ENCODE measurements at places on chromosomes 5 and 9.

- DNase-seq: no peak
Measured at GRCh38 chr5:118371973-118372831, 616.1 kb downstream of the DTWD2 start.

- DNase-seq: no peak
Measured at GRCh38 chr9:106878934-106879333, 16.0 kb downstream of the ZNF462 start.

- DNase-seq: no peak
Measured at GRCh38 chr9:132894346-132894745, 15.6 kb downstream of the SPACA9 start.

DNA sequence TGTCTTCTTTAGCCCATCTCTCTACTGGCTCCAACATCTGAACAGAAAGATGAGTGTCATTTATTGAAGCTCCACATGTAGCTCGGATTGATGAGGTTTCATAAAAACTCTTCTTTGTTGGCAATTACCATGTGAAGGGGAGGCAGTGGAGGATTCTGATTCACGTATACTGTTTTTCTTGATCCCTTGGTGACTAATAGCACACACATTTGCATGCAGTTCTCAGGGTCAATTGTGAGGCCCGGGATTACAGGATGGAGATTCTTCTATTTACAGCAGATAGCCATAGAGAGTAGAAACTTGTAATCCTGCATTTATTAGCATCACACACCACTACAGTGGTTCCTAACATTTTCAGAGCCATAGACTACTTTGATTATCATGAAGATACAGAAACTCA lies 133.2 kb upstream of the MARCHF11 start:
- no peak for DNase-seq

- no peak for DNase-seq
Measured at GRCh38 chr9:131282688-131283422, 6.5 kb upstream of the FAM78A start.

DNA sequence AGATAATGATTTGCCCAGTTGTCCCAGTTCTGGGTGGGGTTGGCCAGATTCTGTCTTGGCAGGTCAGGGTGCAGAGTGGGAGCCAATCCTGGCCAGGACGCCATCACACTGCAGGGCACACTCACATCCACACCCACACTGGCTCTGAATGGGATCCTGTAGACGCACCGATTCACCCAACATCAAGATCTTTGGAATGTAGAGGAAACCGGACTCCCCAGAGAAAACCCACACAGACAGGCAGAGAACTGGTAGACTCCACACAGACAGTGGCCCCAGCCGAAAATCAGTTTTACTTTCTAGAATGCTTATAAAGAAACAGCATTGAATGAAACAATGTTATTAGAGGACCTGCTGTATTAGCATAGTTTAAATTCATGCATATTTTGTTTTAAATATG lies 343.1 kb upstream of the DAB2 start:
- DNase-seq: no peak

DNA sequence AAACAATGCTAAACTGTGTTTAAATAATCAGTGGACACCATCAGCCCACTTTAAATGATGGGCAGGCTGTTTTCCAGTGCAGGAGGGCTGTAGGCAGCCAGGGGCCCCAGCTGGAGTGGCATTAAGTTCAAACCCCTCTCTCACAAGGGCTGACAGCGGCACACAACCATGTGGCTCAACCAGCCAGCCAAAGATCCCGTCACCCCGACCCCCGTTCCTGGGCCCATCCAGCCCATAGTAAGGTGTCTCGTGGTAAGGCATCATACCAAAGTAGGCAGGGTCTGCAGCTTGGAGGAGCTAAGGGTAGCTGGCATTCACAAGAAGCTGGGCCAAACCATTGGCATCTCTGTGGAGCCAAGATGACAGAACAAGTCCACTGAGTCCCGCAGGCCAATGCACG lies 24.9 kb downstream of the BTNL9 start:
- no peak for DNase-seq

DNA sequence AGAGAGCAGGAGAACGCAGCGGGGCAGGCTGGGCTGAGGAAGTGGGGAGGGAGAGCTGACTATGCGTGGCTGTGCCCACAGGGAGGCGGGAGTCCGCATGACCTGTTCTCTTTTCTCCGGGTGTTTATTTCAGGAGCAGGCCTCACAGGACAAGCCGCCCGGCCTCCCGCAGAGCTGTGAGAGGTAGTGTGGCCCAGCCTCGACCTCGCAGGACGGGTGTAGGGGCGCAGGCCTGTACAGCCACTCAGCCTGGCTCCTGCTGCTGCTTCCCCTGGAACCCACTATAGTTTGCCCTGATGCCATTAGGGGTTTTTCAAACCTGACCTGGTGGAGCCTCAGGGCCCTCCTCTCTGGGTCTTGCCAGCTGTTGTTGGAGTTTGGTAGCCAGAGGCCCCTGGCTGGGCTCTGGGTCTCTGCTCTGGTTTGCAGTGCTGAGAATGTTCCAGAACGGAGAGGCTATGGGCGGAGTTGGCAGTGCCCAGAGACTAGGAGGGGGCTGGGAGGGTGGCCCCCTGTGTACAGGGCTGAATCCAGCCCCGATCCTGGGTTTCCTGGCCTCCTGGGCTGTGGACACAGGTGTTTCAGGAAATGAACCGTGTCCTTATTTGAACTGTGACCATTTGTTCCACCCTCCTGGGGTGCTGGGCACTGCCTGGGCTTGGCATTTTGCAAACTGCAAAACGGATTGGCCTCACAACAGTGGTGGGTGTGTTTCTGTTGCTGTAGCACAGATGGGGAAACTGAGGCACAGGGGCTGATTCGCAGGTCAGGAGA lies 78.8 kb downstream of the WNK2 start:
- no peak for DNase-seq

GRCh38 chr9:76526026-76526425 lies 67.0 kb downstream of the GCNT1 start:
- no peak for DNase-seq

GRCh38 chr9:68728731-68729130 lies 23.7 kb downstream of the PIP5K1B start:
- DNase-seq: no peak

DNA sequence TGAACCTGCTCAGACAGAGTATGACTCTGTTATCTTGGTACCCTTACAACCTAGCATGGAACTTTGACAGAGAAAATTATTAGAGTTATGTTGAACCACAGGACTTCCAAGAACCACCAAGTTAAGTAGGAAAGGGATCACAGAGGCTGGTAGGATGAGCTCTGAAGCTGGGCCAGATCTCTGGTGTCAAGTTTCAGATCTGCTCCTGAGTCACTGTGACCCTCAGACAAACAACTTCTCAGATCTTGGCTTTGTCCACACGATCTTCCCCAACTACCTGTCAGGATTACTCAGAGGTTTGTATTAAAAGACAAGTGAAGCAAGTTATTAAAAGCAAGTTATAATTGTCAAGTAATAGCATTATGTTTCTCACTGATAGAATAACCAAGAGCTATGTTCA lies 189.0 kb downstream of the SEC61B start:
- no peak for DNase-seq

- no peak for DNase-seq
Measured at GRCh38 chr9:130857864-130858738, 23.0 kb downstream of the ABL1 start.

GRCh38 chr5:62506659-62507460 lies 71.8 kb upstream of the LRRC70 start:
- DNase-seq: no peak

GRCh38 chr5:122192497-122193496 lies 63.5 kb downstream of the ZNF474 start:
- no peak for DNase-seq

DNA sequence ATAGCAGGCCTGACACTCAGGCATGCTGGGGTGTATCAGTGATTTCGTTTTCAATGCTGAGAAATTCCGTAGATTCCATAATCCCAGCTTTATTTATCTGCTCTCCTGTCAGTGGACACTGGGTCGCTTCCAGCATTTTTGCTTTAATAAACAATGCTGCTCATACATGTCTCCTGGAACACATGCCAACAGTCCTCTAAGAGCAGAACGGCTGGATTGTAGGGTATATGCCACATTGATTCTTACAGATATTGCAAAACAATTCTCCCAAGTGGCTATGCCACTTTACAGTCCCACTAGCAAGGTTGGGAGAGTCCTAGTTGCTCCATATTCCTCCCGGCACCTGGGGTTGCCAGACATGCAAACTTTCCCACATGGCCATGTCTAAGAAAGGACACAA lies 81.9 kb downstream of the RAPGEF1 start:
- no peak for DNase-seq

- no peak for DNase-seq
Measured at GRCh38 chr5:61440596-61440995, 108.5 kb downstream of the ZSWIM6 start.

DNA sequence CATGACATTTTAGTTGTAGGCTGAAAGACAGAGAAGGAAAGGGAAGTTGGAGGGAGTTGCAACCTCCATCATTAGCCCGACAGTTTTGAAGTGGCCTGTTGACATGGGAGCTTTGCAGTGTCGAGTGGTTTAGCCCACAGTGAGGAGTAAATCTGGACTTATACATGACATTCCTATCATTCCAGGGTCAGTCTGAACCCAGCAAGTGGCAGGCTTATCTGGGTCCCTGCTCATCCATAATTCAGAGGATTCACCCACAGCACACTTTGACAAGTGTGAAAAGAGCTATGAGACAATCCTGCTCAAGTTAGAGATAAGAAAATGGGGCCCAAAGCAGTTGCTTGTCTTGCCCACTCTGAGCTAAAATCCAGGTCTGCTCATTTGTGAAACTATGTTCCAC lies 8.4 kb upstream of the TNC start:
- no peak for DNase-seq

DNA sequence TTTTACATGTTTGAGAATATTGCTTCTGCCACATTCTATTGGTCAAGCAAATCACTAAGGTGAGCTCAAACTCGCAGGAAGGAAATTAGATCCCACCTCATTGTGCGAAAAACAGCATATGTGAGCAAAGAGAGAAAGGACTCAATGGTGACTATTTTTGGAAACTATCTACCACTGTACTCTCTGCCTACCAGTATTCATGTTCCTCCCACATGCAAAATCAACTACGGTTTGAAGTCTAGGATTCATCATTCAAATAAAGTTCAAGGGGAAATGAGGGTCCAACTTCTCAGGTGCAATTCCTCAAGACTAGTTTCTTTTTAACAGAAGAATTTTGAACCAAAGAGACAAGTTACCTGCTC lies 60.6 kb downstream of the FAM174A start:
- DNase-seq: no peak

DNA sequence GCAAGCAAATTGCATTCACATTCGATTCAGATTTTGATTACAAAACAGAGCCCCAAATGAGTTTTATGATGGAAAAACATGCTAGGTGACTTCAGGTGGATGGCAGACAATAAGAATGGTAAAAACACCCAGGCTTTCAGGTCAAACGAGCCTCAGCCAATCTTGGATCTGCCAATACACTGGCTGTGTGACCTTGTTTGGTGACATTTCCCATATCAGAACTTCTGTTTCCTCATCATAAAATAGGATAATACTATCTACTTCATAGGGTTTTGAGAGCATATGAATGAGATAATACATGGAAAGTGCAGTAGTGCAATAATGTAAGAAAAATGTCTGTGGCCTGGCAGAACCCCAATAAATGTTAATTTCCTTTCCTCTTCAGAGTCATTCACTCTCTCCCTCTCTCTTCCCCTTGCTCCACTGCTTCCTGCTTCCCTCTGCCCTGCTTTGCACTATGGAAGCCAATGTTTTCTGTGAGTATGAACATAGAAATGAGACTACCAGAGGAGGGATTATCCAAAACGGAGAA lies 54.7 kb downstream of the SH3RF2 start:
- no peak for DNase-seq

- no peak for DNase-seq
Measured at GRCh38 chr5:118775790-118776499, 212.4 kb downstream of the DTWD2 start.

GRCh38 chr9:107059220-107059619 lies 196.3 kb downstream of the ZNF462 start:
- DNase-seq: no peak

- no peak for DNase-seq
Measured at GRCh38 chr5:102737161-102737560, 17.9 kb upstream of the PAM start.

DNA sequence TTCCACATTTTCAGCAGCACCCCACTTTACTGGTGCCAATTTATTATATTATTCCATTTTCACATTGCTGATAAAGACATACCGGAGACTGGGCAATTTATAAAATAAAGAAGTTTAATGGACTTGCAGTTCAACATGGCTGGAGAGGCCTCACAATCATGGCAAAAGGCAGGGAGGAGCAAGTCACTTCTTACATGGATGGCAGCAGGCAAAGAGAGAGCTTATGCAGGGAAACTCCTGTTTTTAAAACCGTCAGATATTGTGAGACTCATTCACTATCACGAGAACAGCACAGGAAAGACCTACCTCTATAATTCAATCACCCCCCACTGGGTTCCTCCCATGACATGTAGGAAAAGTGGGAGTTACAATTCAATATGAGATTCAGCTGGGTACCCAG lies 641.8 kb upstream of the MEF2C start:
- DNase-seq: no peak

DNA sequence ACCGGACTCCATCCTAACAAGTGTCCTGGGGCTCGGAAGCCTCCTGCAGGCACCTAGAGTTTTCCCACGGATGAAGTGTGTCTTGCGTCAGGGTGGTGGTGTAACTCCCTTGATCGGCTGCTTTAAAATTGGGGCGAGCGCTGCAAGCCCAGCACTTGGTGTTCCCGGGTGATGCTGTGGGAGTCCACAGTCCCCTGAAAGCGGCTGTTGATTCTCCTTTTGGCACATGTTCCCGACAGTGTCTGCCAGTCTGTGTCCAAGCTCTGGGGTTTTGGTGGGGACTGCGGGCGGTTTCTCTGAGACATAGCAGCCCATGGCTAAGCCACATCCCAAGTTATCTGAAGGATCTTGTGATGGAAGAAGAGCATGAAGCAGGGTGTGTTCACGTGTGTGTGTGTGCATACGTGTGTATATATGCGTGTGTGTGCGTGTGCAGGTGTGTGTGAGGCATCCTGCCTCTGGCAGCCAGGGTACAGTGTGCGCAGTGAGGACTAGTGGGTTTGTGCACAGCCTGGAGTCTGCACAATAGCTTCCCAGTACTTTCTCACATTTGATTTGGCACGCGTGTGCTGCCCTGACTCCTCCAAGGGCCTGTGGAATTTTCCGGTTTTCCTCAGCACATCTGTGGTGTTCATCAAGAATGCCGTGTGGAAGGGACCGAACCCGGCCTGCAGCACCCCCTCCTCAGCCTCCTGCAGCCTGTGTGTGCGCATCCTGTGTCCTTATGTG lies 16.9 kb downstream of the SLC25A48 start:
- DNase-seq: no peak

DNA sequence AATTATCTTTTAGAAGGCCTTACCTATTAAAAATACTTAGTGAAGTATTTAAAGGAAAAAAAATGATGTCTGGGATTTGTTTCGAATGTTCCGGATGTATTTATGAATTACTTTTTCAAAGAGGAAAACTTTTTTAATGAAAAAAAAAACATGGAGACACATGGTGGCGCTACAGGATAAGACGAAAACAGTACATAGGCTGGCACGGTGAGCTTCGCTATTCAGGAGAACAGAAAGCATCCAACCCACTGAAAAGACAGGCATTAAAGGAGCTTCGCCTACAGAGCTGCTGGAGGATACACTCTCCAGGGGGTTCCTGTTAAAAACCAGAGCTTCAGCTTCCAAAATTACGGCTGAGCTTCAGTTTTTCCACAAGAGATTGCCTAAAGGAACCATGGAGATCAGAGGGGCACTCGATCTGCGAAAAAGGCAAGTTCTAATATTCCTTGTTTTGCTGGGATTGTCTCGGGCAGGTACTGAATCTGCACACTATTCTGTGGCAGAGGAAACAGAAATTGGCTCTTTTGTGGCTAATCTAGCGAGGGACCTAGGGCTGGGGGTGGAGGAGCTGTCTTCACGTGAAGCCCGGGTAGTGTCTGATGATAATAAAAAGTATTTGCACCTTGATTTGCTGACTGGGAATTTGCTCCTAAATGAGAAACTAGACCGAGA lies at the start of gene PCDHB14:
PCDHB14 (plus strand) TSS at position 232 of the 672 bp plus-strand sequence; CDS start at position 395, 163 bp downstream.
- DNase-seq: no peak

All from stimulated activated CD4-positive, alpha-beta T cell treated with anti-CD3 and anti-CD28 coated beads, Interleukin-12 subunit alpha, Interleukin-12 subunit beta, amount 100 ng/mL, for 48 hours (primary cell).